ENCODE measurements at places on chromosomes 4 and X.

GRCh38 chrX:49177338-49177833 lies 5.7 kb downstream of the PLP2 start:
- no peak for DNase-seq

- no peak for DNase-seq
Observed at GRCh38 chrX:9233141-9233540, 199.2 kb upstream of the FAM9B start.

GRCh38 chr4:114284629-114285028 lies 305.2 kb upstream of the ARSJ start:
- DNase-seq = no peak

DNA sequence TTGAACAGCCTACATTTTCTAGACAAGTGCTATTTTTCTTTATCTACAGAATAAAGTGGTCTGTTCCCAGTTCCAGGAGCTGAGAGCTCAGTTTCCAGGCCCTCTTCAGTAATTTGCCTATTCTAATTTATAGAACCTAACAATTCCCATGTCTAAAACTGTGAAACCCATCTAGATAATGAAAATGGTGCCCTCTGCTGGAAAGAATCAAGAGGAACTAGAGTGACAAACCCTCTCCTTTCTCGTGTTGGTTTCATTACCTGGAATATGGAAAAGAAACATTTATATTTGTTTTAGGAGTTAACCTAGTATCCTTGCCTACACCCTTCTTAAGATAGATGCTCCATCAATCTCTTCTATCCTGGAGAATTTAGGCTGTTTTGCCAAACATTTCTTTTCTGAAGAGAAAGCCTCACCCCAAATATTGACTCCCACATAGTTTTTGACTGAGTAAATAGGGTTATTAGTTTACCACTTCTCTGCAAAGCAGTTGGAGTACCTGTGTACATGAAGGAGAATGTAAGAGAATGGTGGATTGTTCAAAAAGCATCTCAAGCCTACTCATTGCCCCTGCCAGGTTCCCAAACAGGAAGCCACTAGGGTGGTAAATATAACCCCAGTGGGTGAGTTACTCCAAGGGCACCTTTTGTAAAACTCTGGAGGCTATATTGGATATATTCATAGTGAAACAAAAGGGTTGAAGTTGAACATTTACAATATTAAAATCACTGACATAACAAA lies 121.6 kb downstream of the RASL11B start:
- no peak for DNase-seq

DNA sequence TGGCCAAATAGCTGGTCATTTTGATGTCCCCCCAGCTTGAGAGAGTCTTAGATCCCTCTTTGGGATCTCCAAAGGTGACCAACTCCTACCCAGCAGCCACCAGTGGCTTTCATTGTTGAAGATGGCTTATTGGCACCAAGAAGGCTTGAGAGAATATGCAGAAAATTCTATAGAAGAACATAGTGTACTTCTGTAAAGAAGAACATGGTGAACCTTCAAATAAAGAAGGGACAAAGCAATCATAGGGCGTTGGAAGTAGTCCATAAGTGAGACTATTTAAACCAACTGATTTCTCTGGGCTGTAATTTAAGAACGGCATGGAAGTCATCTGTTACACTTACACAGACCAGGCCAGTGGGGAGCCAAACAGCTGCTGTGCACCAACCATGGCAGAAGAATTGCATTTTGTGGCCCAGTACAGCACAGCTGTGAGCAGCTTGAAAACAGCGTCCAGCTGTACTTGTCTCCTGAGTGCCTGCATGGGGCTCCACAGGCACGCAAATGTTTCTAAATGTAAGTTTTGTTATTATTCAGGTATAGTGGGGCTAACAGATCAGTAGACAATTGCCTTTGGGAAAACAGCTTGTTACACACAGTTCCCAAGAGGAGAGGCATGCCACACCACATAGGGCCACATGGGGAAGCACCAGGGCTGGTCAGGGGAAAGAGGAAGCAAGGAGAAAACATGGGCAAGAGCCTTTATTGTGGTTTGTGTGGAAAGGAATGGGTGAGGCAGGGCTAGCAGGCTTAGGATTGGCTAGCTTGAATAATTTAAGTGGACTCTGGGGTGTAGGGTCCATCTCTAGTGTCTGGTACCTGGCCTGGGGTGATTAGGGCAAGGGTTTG lies 125.0 kb downstream of the ARHGAP6 start:
- no peak for DNase-seq

DNA sequence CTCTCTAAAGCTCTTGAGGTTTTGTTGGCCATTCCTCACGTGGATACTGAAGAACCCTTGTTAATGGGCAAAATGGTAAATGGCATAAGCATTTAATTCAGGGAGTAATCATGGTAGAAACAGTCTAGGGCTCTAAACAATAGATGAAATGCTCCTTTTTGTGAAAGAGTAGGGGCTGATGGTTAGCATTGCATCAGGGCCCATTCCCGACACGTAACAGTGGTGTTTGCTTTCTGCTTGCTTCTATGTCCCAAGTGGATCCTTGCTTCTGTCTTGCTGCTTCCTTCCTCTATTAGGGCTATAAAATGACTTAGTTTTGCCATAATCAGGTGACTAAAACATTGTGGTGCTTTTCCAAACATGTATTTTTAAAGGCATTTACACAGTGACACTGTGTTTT lies 230.9 kb upstream of the AFF2 start:
- no peak for DNase-seq

DNA sequence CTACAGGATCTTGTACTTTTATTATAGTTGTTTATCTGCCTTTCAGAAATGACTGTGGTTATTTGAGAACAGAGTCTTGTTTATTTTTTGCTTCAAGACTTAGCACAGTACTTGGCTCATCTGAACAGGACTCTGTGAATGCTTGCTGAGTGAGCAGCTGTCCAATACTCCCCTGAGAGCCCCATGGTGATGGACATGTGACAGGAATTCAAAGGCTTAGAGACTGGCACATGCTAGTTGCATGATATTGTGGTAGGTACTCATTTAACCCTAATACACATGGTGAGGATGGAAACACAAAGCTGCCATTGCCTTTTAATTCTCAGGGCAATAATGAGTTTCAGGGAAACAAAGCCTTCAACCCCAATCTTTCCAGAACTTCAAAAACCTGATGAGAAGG lies 97.3 kb downstream of the GEMIN8 start:
- no peak for DNase-seq

- no peak for DNase-seq
Observed at GRCh38 chr4:39936565-39937418, 40.9 kb downstream of the PDS5A start.

DNA sequence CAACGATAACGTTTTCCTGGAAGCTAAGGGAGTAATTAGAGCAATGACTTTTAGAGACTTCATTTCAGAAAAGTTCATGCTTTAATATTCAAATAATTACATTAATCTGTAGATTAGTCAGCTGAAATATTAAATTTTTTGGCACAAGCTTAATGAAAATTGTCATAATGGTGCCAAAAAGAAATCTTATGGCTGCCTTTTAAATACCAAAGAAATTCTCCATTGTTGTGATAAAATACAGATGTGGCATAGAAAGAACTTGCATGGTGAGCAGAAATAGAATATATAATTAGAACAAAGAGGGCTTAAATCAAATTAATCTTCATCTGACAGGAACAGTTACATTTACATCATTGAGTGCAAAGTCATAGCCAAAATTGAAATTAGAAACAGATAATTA lies 263.5 kb downstream of the AFF2 start:
- DNase-seq = no peak
